ENCODE measurements at places on chromosomes 13 and 19. TPM values are rescaled to one million over a fixed set of nuclear protein-coding genes. Genes with fewer than 3 reads are reported as not detected.

The MEF2B gene
- polyA plus RNA-seq, result 1.2 TPM

The LIPE gene
- 11.9 TPM for polyA plus RNA-seq

The GARIN5A gene
- 12.4 TPM for polyA plus RNA-seq

The CCDC169 gene
- 6.1 TPM for polyA plus RNA-seq

The LILRA1 gene
- 0.57 TPM for polyA plus RNA-seq

The DIRAS1 gene
- polyA plus RNA-seq, result 2.5 TPM

The SOX1 gene
- polyA plus RNA-seq, result not detected

The PRSS57 gene
- 0.43 TPM for polyA plus RNA-seq

The CD33 gene
- 1.6 TPM for polyA plus RNA-seq

The ZNF578 gene
- 5.7 TPM for polyA plus RNA-seq

The APOC4 gene
- 0.51 TPM for polyA plus RNA-seq

The NXNL1 gene
- polyA plus RNA-seq, result 0.26 TPM

The C2CD4C gene
- polyA plus RNA-seq, result 2.8 TPM

The COMMD6 gene
- 309 TPM for polyA plus RNA-seq

The CCL25 gene
- not detected for polyA plus RNA-seq

The CDC42EP5 gene
- polyA plus RNA-seq, result 79.1 TPM

The GPC6 gene
- polyA plus RNA-seq, result 66.1 TPM

The DCT gene
- polyA plus RNA-seq, result 0.17 TPM

The KCNN1 gene
- polyA plus RNA-seq, result 5.6 TPM

The MYO1F gene
- polyA plus RNA-seq, result 13.3 TPM

The PRR36 gene
- 12.5 TPM for polyA plus RNA-seq

The ZNF154 gene
- polyA plus RNA-seq, result 39.8 TPM

The CNMD gene
- 1.3 TPM for polyA plus RNA-seq

The CERS4 gene
- polyA plus RNA-seq, result 48.8 TPM

The TGFB1 gene
- 29.1 TPM for polyA plus RNA-seq

The ZNF134 gene
- polyA plus RNA-seq, result 29.9 TPM

The CEACAM8 gene
- polyA plus RNA-seq, result 0.09 TPM

The SAMD1 gene
- polyA plus RNA-seq, result 33.4 TPM

The PTGIR gene
- 2.1 TPM for polyA plus RNA-seq

The ATP7B gene
- polyA plus RNA-seq, result 20.4 TPM

The CEACAM4 gene
- not detected for polyA plus RNA-seq

The VWA8 gene
- 23.1 TPM for polyA plus RNA-seq

The MATK gene
- polyA plus RNA-seq, result 0.96 TPM

The SHANK1 gene
- 8.2 TPM for polyA plus RNA-seq

The TEX26 gene
- 1.9 TPM for polyA plus RNA-seq

The SMIM44 gene
- polyA plus RNA-seq, result not detected

The IQCN gene
- 3.4 TPM for polyA plus RNA-seq

The PEG3 gene
- polyA plus RNA-seq, result 50.6 TPM

The PCSK4 gene
- polyA plus RNA-seq, result 3.5 TPM

The PCDH9 gene
- polyA plus RNA-seq, result 14.0 TPM

The NPAS1 gene
- 3.6 TPM for polyA plus RNA-seq

Data from left renal cortex interstitium (tissue), 4 donors.